SK-N-SH (cell line): ENCODE measurements at places on chromosomes 5 and 9. TPM values are rescaled to one million over a fixed set of nuclear protein-coding genes. Genes with fewer than 3 reads are reported as not detected.

DNA sequence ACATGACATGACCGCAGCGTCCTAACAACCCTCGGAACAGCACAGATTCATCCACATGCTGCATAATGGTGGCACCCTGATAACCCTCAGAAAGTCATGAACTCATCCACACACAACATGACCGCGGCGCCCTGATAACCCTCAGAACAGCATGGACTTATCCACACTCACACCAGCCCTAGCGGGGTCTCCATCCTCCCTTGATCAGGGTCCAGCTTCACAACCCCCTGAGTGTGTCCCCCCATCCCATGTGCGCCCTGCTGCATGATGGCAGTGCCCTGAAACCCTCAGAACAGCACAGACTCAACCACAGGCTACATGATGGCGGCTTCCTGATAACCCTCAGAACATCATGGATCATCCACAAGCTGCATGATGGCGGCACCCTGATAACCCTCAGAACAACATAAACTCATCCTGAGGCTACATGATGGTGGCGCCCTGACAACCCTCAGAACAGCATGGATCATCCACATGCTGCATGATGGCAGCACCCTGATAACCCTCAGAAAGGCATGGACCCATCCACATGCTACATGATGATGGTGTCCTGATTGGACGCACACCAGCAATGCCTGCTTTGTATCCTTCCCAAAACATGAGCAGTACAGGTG, 28.3 kb downstream of the SLC6A3 start:
- DNase-seq = no peak

DNA sequence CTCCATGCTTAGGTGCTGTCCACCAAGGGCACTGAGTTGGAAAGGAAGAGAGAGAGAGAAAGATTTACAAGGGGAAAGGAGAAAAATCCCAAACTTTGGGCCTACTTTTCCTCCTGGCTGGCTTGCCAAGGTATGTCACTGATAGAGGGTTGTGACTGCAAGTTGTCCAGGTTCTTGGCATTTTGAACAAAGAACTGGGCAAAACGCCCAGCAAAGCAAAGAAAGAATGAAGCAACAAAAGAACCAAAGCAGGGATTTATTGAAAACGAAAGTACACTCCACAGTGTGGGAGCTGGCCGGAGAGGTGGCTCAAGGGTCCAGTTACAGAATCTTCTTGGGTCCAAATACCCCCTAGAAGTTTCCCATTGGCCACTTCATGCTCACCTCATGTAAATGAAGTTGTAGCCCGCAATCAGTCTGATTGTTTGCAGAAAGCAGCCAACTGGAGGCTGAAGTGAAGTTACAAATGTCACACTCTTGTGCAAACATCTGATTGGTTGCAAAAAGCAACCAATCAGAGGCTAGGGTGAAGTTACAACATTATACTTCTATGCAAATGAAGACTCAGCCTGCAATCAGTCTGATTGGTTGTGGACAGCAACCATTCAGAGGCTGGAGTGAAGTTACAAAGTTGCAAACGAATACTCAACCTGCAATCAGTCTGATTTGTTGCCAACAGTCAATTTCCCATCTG, 263.5 kb downstream of the YTHDC2 start:
- DNase-seq = no peak

HBEGF gene
- 56.2 and 59.8 TPM in 2 replicates for polyA plus RNA-seq

- DNase-seq = no peak
Measured at GRCh38 chr5:6107675-6108539, 270.4 kb downstream of the MED10 start.

- no peak for DNase-seq
Measured at GRCh38 chr9:27160636-27161035, 51.6 kb downstream of the TEK start.

- no peak for DNase-seq
Measured at GRCh38 chr5:16918156-16918555, 17.9 kb downstream of the MYO10 start.

DNA sequence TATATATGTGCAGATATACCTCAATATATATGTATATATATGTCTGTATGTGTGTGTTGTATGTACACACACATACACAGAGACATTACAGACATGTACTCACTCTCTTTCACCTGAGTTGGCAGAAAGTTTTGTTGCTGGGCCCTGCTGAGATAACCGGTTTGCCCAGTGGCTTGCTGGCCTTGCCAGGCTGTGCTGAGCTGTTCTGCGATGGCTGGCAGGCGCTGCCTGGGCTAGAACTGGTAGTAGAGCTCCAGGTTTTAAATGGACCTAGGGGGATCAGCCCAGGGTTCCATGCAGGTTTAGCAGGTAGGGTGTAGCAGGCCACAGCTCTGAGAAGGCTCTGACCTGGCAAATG, 394.3 kb downstream of the GADD45G start:
- DNase-seq = no peak

GHR gene
- 0.02 and 0.03 TPM in 2 replicates for polyA plus RNA-seq

- DNase-seq = no peak
Measured at GRCh38 chr5:78605611-78606010, 43.0 kb downstream of the LHFPL2 start.

GRCh38 chr5:160119905-160120266, 636 bp upstream of the PWWP2A start:
- no peak for DNase-seq
